Smooth muscle cell of the brain vasculature (primary cell): ENCODE measurements at places on chromosomes 13 and 19.
A peak's percentile ranks its signal among the peaks of the same experiment; 100 is the strongest.

DNA sequence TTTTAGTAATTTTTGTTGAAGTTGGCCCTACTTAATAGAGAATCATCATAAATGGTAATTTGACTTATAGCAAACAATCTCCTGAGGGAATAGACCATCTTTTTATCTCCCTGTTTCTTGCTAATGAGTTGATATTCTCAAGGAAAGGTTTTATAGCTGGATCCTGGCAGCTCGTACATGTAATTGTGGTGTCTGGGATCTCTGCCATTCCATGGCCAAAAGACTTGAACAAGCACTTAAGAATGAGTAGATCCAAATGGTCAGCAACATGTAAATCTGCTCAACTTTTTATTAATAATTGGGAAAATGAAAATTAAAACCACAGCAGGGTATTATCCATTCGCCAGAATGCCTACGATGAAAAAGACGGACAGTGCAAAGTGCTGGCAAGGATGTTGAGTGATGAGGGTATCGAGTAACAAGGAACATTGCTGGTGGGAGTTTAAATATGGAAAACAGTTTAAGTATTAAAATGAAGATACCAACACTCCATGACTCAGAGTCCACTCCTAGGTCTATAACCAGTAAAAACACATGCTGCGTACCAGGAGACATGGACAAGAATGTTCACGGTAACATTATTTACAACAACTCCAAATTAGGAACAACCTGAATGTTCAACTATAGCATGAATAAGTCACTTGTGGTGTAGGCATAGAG lies 5.1 kb upstream of the GPR18 start:
- no peak for DNase-seq

DNA sequence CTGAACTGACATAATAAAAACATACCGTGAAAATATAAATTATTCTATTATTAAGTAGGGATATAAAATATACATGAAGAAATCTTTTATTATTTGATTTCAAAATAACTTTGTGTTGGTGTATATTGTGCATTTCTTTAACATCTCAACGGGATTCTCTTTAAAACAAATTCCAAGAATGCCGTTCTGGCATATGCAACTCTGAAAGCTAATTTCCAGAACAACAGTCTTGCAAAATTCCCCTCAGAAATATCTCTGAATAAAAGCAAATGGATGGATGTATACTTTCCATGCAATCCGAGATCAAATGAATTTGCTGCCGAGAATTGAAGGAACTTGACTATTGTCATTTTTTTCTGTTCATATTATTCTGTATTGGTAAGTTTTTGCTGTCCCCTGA lies 1579.8 kb downstream of the PCDH9 start:
- DNase-seq: no peak

- no peak for DNase-seq
Measured at GRCh38 chr13:110092831-110093247, 214.1 kb downstream of the COL4A1 start.

- no peak for DNase-seq
Measured at GRCh38 chr19:2248136-2249009, 750 bp upstream of the AMH start.

DNA sequence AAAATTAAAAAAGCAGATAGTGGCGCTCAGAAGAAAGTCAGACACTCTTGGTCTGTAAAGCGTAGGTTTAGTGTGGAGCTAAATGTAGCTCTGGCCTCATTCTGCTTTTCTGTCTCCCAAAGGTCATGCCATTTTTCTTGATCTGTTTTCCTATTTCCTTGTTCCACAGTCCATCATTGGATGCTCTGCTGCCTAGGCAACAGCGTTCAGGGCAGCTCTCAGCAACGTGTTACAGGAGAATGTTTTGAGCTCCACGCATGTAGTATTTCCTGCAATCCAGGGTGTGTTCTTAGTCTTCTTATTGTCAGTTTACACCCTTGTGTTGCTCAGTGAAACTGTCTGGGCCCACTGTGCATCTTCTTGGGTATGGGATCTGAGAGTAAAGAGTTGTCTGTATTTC lies 46.0 kb upstream of the PCDH8 start:
- DNase-seq: no peak

DNA sequence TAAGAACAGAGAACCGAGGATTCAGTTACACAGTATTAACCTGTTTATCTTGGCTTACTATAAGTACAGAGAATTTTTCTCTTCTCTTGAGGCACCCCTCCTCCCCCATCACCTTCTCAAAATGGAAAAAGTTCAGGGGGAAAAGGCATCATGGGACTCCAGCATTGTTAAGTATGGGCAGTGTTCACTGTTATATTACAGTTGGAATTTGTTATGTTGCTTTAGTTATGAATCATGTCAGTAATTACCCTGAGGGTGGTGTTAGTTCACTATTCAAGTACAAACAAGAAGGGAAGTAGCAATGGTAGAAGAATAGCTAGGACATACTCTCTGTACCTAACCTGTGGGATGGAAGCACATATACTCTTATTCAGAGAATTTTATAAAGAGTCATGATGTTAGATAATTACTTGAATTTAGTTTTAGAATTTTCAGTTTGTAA lies 12.0 kb downstream of the LPAR6 start:
- no peak for DNase-seq

GRCh38 chr13:75489502-75490263 lies 7.7 kb upstream of the TBC1D4 start:
- DNase-seq: no peak

GRCh38 chr13:40211586-40211968 lies 454.9 kb downstream of the FOXO1 start:
- DNase-seq: no peak

GRCh38 chr19:18204394-18205199 lies 755 bp upstream of the RAB3A start:
- DNase-seq: peak; percentile 57

GRCh38 chr13:77338961-77339401 lies 12.1 kb upstream of the MYCBP2 start:
- no peak for DNase-seq

- DNase-seq: no peak
Measured at GRCh38 chr13:25739376-25739775, 312.4 kb downstream of the SHISA2 start.

DNA sequence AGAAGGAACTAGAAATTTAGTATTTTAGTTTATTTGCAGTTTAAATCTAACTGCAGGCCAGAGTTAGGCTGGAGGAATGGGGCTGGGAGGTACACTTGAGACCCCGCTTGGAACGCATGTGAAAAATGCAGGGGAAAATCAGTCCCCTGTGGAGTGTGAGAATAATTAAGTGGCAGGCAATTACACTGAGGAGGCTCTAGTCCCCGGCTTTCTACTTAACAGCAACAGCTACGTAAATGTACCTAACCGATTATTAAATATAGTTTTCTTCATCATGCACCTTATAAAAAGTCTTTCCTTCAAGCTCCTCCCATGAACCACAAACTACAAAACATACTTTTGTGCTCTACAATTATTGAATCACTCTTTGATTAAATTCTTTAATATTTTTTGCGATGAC lies 804 bp downstream of the ZNF708 start:
- DNase-seq: no peak

DNA sequence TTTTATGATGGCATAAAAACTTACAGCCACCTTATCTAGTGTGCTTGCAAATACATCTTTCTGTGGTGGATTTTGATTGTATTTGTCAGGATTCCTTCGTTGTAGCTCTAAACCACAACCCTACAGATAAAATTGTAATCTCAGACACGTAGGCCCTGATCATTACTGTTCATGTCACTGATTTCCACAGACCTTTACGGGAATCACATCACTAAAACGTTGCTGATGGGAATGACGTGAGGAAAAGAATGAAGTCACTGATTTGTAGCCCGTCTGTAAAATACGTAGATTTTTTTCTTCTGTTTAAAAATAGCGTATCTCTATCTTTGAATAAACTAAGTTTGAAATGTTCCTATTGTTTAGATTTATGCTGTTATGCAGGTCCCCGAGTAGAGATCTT lies 399.2 kb downstream of the MYO16 start:
- DNase-seq: no peak

GRCh38 chr19:49132974-49133609 lies 13.7 kb downstream of the PPFIA3 start:
- no peak for DNase-seq

GRCh38 chr19:12034620-12035019 lies 859 bp downstream of the ZNF433 start:
- no peak for DNase-seq

DNA sequence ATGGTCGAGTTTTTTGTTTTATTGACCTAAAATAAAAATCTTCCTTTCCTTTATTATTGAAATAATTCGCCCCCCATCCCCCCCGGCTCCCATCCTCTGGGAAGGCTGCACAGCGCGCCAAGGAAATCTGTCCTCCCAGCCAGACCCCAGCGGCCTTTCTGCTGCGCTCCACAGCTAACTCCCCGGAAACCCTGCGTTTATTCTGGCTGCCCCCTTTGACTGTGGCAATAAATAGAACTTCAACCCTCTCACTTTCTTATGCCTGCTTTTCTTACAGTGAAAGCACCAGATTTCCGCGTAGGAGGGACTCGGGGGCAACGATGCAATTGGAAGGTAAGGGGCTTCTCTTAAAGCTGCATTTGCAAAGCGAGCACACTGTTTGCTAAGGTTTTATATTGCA lies 9.7 kb upstream of the C19orf12 start:
- no peak for DNase-seq

DNA sequence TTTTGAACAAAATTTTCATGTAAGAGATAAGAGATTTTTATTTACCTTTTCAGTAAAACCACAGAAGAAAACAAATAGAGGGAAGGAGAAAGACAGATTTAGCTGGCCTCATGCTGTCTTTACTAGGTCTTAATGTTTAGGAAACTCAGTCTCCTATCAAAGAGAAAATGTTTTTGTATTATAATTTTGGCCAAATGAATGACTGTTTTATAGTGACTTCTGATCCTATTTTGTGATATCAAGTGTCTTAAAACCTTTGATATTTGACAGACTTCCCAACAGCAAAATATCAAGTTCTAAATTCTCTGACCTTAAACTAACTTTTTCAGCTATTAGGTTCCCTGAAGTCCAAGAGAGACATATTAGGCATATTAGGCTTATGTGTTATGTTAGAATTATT lies 27.0 kb downstream of the CRYL1 start:
- no peak for DNase-seq

GRCh38 chr13:51397262-51397941 lies 55.4 kb downstream of the INTS6 start:
- peak; percentile 18 for DNase-seq

GRCh38 chr19:48722196-48722708 lies 2.7 kb upstream of the MAMSTR start:
- no peak for DNase-seq

- no peak for DNase-seq
Measured at GRCh38 chr13:32726374-32727037, 140.3 kb downstream of the PDS5B start.

GRCh38 chr19:37902668-37903067 lies 3.7 kb downstream of the WDR87 start:
- DNase-seq: peak; percentile 46

DNA sequence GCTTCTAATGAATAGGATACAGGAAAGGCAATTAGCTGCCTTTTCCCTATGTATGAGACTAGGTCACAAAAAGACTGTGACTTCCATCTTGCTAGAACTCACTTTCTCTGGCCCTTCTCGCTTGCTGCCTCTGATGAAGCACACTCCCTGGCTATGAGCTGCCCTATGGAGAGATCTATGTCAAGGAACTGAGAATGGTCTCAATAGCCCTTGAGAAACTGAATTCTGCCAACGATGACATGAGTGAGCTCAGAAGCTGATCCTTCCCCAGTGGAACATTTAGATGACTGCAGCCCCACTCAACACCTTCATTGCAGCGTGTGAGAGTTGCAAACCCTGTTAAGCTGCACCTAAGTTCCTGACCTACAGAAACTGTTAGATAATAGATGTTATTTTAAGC lies 309.8 kb downstream of the COG6 start:
- DNase-seq: no peak

DNA sequence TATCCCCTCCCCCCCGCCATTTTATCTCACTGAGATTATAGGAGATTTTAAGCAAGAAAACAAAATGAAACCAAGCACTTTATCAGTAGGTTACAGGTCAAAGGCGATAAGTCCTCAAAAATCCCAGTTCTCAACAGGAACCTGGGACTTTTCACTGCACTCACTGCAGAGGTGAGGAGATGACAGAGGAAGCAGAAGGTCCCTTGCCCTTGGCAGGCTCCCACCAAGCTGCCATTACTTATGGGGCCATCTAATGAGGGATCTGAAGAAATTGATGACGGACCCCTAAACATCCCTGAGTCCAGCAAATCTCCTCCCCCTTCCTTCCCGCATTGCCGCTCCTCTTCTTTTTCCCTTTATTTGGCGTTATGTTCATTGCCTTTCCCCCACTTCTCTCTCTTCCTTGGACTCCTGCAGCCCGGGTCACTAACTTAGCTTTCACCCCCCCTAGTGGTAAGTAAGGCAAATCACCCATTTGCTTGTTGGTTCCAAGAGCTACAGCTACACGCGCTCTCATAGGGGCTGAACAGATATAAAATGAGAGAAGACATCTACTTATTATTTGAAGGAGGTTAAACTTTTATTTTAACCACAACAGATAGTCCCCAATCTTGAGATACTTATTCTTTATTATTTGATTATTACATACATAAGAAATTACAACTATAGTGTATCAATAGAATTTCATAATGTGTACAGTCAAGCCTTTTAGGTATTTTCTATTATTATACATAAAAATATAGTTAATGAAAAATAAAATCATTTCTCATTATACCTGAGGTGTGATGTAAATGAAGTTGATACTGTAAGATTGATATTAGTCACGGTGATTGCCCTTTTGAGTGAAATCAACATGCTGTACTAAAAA lies 52.0 kb upstream of the ARGLU1 start:
- DNase-seq: peak; percentile 35

GRCh38 chr13:45456196-45456972 lies 8.4 kb upstream of the COG3 start:
- no peak for DNase-seq

GRCh38 chr19:7905268-7905667 lies 1.6 kb downstream of the MAP2K7 start:
- no peak for DNase-seq

GRCh38 chr19:51407511-51408131 lies 9.8 kb downstream of the SIGLEC10 start:
- no peak for DNase-seq

- no peak for DNase-seq
Measured at GRCh38 chr19:11361037-11361770, 6.0 kb downstream of the PLPPR2 start.

DNA sequence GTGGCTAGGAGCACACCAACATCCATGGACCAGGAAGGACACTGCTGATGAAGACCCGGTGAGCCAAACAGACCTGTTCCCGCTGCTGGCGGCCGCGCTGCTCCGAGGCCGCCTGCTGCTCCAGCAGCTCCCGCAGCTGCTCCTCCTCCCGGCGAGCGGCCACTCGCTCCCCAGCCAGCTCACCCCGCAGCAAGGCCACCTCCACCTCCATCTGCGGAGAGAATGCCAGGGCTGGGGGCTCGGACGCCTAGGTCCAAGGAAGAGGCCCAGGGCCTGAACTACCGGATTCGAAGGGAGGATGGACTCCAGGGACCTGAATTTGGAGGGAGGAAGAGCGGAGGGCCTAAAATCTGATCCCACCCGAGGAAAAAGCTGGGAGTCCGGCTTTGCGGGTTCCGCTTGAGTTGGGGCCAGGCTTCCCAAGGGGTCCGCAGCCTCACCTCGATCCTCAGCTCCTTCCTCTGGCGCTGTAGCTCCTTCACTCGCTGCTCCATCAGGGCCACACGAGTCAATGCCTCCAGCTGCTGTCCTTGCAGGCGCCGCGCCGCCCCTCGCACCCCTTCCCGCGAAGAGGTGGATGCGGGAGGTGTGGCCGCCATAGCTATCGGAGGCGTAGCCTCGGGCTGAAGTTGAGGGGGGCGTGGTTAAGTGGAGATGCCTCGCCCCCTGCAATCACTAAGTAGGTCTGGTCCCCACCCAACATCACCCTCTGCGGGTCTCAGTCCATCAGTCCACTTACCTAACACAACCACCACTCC lies 2.7 kb downstream of the PHLDB3 start:
- DNase-seq: no peak

GRCh38 chr19:2848616-2849015 lies 7.3 kb downstream of the ZNF555 start:
- DNase-seq: no peak
